Stimulated activated effector memory CD8-positive, alpha-beta T cell treated with anti-CD3 and anti-CD28 coated beads, Interleukin-12 subunit alpha, Interleukin-12 subunit beta, amount 100 ng/mL, for 72 hours (primary cell): ENCODE measurements at places on chromosomes 13 and 19.

GRCh38 chr13:48810013-48810412, 156.3 kb downstream of the CYSLTR2 start:
- DNase-seq, result no peak

GRCh38 chr19:55090564-55090963, 14.9 kb downstream of the EPS8L1 start:
- no peak for DNase-seq

- DNase-seq, result no peak
These were observed 3.1 kb upstream of the TMEM86B start for GRCh38 chr19:55231391-55232285.

GRCh38 chr13:102589301-102589822, 7.4 kb upstream of the TPP2 start:
- no peak for DNase-seq

GRCh38 chr19:31177246-31177645, 172.0 kb downstream of the TSHZ3 start:
- no peak for DNase-seq

- DNase-seq, result peak; percentile 48
These were observed at the start of gene IFI30 for GRCh38 chr19:18173572-18174288. Gene IFI30, plus strand, starts transcription at chr19:18173813. Its CDS starts 29 bp downstream, at chr19:18173842.

GRCh38 chr19:32471095-32471494, 65.5 kb downstream of the DPY19L3 start:
- DNase-seq, result no peak

GRCh38 chr19:42332059-42332458, 6.6 kb downstream of the MEGF8 start:
- DNase-seq, result no peak

DNA sequence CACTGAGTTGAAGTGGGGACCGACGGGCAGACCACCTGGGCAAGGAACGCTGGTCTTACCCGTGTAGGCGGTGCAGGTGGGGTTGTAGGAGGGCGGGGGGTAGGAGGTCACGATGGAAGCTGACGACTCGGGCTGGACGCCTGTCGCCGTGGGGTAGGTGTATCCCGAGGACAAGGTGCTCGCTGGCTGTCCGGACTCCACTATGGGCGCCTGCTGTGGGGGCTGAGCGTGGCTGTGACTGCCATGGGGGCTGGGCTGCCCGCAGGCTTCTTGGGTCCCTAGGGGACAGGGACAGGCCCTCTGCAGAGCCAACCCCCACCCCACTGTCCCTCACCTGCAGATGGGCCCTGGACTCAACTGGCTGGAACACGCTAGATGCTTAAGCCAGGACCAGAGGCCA, 37.2 kb downstream of the ZFR2 start:
- no peak for DNase-seq

DNA sequence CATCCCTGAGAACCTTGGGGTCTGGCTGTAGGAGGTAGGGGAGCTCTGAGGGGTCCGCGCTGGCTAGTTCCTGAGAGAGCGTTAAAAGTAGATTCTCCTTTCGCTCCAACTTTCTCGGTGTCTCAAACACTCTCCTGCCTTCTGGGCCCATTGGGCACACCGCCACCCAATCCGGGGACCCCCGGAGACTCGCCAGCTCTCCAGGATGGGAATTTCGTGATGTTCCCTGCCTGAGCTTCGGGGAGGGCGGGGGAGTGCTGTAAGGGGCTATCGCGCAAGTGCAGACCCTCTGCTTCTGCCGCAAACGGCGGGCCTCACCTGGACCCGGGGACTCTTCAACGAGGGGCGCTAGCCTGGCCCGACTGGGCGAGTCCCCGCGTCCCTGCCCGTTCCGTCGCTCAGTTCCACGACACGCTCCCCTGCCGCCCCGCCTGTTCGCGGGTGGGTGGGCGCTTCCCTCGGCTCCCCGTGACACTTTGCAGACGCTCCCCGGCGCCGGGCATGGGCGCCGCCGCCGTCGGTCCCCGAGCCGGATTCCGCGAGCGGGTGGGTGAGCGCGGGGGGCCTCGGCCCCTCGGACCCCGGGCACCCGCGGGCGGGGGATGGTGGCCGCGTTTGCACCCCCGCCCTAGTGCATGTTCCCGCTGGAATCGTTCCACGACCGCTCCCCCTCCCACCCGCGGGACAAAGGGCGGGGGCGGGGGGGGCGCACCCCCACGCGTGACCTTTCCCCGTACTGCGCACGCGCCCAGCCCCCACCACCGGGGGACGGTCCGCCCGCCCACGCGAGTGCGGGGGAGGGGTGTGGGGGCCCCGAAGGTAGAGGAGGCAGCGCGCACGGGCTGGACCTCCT, at the start of gene CCDC106:
Gene CCDC106 (plus strand): TSS at position 481 of the 853 bp plus-strand sequence. CDS start 835 bp downstream, outside the sequence.
- peak; percentile 67 for DNase-seq

DNA sequence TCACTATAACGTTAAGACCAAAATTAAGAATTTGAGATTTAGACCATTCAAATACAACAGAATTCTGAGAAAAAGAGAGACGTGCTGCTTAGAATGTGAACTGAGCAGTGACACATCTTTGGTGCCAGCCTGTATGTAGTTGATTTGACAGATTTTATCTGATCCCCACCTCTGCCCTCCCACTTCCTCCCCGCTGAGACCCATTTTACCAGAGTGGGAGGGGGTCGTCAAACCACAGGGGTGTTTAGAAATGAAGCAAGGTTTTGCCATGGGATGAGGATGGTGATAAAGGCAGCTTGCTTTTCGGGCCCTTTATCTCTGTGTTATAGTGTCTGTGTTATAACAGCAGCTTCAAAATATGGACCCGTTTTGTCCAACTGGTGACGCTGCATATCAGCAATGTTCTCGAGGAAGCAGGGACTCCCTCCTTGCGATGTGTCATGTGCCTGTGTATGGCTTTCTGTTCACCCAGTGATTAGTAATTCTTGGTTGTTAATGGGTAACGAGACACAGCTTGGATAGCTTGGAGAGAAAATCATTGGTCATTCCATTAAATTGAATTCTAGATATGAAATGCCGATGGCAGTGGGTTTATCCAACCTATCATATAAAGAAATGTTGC, 125.0 kb downstream of the HS6ST3 start:
- no peak for DNase-seq

DNA sequence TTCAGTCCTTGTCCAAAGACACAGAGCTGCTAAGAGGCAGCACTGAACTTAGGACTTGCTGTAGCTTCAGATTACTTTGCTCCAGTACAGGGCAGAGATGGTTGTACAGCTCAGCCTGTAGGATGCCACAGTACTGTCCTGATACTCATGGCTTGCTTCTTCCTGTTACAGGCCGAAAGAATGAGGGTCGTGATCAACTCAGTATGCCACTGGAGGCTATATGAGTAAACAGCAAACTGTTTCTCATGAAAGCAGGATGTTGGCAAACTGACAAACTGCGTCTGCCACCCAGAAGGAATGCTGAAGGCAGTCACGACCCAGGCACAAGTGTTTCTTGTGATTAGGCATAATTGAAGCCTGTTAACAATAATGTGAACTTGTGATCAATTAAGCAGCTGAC, 2.8 kb downstream of the ZNF749 start:
- DNase-seq, result no peak

DNA sequence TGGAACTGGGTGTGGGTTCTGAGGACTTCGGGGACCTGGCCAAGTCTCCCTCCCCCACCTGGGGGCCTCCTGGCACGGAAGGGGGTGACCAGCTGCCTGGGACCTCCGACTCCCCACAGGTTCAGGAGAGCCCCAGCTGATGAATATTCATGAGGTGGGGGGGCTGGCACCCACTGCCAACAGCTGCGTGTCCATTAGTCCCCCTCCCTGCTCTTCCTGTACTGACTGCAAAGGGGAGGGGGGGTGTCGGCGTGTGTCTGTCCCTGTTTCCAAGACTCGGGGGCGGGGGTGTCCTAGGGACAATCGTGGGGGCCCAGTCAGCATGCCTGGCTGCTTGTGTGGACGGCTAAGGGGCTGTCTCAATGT, 10.6 kb upstream of the NFIX start:
- DNase-seq, result no peak

- DNase-seq, result no peak
These were observed 30.7 kb downstream of the MIPEP start for GRCh38 chr13:23858546-23858945.

DNA sequence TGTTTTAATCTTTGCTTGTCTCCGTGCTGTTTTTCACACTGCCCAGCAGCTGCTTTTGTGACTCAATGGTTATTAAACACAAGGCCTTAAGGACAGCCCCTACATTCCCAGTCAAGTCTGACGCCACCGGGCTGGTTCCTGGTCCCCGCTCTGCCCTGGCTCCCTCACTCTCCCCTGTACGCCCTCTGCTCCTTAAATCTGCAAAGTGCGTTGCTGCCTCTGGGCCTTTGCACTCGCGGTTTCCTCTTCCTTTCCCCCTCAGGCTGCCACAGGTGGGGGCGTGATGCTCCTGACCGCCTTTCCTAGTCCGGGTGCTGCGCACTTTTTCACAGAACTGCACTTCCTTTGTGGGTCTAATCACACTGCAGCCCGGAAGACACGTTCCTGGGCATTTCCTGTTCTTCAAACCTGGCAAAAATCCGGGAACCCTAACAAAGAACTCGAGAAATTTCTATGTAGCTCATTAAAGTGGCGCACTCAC, 25.6 kb downstream of the NOSIP start:
- DNase-seq, result no peak

GRCh38 chr13:30415430-30416030, 6.8 kb upstream of the UBE2L5 start:
- no peak for DNase-seq

DNA sequence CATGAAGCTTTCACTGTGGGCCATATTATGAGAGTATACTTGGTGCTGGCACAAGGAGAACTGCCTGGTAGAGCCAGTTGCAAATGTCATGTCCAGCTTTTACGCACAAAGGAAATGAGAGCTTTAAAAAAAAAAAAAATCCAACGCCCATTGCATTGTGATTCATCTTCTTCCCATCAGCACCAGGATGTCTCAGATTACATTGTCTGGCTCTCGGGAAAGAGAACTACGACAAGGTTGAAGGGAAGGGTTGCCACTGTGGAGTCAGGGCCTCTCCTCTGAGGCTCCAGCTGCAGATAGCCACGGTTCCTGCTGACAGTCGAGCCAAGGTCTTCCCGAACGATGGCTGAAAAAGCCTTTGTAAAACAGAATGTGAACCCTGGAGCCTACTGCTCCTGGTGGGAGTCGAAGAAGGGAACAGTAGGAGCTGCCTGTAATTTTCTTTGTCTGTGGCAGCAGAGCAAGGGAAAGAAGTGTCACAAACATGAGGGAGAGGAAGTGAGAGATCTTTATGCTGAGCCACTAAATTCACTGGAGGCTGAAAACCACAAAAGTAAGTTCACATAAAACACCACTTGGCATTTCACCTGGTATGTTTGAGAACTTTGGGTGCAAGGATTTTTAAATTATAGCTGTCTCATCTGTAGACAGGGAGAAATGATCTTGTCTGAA, 704.7 kb downstream of the DIAPH3 start:
- DNase-seq, result no peak

GRCh38 chr13:104571161-104571892, 1505.1 kb upstream of the SLC10A2 start:
- no peak for DNase-seq

- no peak for DNase-seq
These were observed 17.6 kb downstream of the ZNF791 start for GRCh38 chr19:12628040-12629022.

- DNase-seq, result no peak
These were observed 1.5 kb upstream of the HCN2 start for GRCh38 chr19:588093-588740.

DNA sequence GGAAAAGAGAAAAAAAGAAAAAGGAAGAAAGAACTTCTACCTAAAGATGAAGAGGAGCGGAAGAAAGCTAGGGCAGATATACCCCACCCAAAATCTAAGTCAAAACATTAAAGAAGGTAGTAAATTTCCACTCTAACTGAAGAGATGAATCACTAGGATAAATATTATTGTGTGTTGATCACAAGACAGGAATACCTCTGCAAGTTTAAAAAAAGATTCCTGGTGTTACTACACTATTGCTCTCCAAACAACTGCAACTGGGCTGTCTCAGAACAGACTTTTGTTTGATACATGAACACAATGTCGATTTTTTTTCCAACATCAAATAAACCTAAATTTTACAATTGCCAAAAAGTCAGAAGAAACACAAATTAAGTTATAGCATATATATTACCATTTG, 6.8 kb downstream of the HSPH1 start:
- DNase-seq, result no peak

GRCh38 chr19:53903055-53903680, 5.9 kb upstream of the CACNG7 start:
- DNase-seq, result no peak

DNA sequence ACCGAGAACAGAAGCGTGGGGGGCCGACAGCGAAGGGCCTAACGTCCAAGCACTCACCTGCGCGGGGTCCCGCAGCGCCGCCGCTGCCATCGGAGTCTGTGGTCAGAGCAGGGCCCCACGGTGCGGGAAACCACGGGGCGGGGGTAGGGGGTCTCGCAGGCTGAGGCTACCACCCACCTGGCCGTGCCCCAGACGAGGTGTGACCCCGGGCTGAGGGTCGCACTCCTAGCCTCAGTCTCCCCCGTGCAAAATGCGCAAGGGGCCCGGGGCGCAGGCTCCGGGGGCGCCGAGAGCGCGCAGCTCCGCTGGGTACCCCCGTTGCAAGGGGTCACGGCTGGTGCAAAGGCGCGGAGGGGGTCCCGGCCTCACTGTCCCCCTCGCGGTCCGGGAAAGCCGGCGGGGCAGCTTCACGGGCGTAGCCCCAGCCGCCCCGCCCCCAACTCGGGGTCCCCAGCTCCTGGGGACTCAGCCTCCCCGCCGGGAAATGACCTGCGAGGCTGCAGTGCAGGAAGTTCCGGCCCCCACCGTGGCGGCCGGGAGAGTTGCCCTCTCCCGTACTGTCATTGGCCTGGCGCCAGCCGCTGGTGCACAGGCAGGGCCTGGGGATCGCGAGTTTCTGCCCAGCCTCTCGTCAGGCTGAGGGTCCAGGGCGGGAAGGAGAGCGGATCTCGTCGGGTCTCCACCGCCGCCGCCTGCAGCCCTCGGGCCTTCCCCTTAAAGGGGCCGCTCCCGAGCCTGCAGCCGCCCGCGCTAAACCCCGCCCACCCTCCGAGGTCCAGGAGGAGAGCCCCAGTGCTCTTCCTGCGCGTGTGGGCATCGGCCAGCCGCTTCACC, at the start of gene ZNF792:
Gene ZNF792 (minus strand): TSS at position 657 of the 834 bp plus-strand sequence. CDS start 567 bp downstream, at position 90.
- peak; percentile 83 for DNase-seq

GRCh38 chr13:77891486-77891885, 27.1 kb downstream of the EDNRB start:
- no peak for DNase-seq

- no peak for DNase-seq
These were observed 2.0 kb upstream of the VPS36 start for GRCh38 chr13:52452470-52452869.

DNA sequence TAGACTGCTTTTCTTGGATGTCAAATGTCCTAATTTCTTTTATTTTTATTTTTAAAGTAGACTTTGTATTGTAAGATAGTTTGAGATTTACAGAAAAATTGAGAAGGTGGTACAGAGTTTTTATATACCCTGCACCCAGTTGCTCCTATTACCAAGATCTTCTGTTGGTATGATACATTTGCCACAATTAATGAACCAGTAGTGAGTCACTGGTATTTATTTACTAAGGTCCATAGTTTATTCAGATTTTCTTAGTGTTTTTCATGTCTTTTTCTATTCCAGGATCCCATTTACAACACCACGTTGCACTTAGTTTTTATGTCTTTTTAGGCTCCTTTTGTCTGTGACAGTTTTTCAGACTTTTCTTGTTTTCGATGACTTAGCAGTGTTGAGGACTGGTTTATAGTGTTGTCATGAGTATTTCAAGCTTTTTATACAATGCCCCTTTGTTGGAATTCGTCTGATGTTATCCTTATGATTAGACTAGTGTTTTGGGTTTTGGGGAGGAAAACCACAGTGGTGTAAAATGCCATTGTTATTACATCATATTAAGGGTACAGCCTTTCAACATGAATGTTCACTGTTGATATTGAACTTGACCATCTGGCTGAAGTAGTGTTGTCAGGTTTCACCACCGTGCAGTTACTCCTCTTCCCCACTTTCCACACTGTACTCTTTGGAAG, 35.9 kb downstream of the COG3 start:
- no peak for DNase-seq
